CD14-positive monocyte (primary cell): ENCODE measurements at places on chromosomes 1 and 21.
A peak's percentile ranks its signal among the peaks of the same experiment; 100 is the strongest.

GRCh38 chr1:205225901-205226765, 1.6 kb upstream of the TMCC2 start:
- no peak for DNase-seq

DNA sequence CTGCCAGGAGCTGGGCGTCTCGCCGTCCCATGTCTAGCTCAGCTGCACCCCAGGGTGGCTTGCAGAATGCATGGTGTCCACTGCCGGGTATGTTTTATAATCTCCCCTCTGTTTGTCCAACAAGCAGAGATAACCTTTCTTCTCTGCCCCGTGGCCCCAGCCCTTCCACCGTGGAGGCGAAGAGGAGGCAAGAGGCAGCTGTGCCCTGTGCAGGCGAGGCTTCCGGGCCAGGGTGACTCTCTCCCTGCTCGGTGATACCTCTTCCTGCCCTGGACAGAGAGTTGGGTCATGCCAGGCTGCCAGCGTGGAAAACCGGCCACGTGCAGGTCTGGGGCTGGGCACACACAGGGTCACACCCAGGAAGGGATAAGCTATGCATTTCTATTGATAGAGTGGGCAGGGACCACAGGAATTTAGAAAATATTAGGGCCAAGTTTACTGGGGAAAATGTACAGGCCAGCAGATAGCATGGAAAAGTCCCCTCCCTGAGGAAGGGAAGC, at the start of gene TFF2:
TSS of gene TFF2 (minus strand) at position 68 of the 500 bp plus-strand sequence. CDS start at position 31, 37 bp downstream.
- no peak for DNase-seq

GRCh38 chr21:42737951-42738590, 84.7 kb downstream of the PDE9A start:
- DNase-seq: peak; percentile 62

GRCh38 chr1:89276690-89277089, 4.0 kb upstream of the GBP5 start:
- DNase-seq: no peak

- no peak for DNase-seq
Measured at GRCh38 chr1:11682287-11682771, 1.4 kb upstream of the MAD2L2 start.

DNA sequence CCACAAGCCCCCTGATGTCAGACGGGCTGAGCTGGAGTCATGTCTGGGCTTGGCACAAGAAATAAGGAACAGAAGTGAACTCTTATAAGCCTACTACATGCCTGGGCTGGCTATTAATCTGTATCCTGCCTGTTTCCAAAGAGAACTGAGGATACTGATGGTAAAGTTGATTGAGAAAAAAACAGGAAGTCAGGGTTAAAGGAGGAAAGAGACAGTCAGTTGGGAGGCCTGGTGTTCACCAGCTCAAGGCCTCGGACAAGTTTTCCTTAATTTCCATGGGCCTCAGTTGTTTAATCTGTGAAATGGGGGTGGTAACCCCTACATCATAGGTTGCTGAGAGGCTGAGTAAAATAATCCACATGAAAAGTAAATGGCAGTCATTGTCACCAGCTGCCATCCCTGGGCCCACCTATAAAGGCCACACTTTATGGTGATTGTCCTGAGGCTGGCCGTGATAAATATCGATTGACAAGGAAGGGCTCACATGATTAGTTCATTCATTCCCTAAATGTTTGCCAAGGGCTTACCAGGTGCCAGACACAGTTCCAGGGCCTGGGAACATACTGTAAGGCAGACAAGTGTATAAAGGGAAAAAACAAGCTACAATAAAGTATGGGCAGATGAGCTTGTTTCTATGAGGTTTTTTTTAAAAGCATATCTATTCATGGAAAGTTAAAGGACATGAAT, 2.8 kb downstream of the ALDH4A1 start:
- no peak for DNase-seq

- DNase-seq: no peak
Measured at GRCh38 chr1:83747853-83748482, 251.0 kb downstream of the TTLL7 start.

DNA sequence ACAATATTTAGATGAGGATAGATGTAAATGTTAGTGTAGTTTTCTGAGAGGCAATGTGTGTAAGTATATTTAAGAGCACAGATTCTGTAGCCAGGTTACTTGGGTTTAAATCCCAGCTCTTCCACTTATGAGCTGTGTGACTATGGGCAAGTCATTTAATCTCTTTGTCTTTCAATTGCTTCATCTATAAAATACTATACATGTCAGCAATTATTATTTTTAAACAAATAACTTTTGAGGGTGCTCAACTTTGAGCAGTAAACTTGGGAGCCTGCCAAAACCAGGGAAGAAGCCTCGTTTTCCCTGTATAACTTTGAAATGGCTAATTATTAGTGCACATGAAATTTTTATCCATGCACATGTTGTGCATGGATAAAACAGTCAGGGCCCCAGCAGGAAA, 222.8 kb downstream of the FOXD2 start:
- no peak for DNase-seq

DNA sequence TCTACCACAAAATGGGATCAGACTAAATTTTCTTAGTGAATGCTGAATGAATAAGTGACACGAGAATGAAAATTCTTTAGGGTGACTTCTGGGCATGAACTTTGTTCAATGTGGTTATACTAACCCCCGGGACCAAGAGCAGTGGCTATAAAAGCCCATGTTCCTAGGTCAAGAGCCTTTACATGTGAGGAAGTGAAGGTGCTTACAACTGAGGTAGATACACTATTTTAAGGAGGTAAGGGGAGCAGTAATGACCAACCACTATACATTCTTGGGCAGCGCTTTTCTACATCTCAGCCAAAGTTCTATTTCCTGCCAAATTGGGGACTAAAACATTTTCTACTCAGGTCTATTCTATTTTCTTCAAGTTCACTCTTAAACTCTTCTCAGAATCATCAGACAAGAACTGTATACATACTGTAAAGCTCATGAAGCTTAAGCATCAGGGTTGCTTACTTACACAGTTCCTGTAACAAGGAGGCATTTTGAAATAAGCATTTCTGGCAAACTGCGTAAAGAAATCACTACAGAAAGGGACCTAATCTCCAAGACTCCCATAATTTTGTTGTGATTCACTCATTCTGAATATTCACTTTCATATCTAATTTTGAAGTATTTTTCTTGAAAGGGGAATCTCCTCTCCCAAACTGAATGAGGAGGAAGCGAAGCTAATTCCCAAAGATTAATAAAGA, 8.5 kb upstream of the ARHGAP29 start:
- DNase-seq: no peak

DNA sequence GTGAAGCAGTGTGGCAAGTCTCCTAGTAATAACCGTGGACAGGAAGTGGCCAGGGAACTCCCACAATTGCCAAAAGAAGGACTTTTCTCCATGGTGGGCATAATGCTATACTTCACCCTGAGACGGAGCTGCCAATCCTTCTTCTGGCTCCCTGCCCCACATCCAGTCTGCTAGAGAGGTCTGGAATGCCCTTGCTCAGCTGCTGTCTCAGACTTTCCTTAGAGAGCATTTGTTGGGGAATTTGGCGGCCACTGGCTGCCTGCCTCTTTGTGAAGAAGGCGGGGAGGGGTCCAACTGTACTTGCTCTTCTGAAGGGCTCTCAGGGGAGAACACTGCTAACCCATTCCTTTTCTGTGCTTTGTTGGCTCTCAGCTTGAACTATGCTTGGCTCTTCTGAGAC, 123.7 kb upstream of the EDN2 start:
- no peak for DNase-seq

GRCh38 chr1:198125995-198126735, 30.6 kb upstream of the NEK7 start:
- DNase-seq: no peak

DNA sequence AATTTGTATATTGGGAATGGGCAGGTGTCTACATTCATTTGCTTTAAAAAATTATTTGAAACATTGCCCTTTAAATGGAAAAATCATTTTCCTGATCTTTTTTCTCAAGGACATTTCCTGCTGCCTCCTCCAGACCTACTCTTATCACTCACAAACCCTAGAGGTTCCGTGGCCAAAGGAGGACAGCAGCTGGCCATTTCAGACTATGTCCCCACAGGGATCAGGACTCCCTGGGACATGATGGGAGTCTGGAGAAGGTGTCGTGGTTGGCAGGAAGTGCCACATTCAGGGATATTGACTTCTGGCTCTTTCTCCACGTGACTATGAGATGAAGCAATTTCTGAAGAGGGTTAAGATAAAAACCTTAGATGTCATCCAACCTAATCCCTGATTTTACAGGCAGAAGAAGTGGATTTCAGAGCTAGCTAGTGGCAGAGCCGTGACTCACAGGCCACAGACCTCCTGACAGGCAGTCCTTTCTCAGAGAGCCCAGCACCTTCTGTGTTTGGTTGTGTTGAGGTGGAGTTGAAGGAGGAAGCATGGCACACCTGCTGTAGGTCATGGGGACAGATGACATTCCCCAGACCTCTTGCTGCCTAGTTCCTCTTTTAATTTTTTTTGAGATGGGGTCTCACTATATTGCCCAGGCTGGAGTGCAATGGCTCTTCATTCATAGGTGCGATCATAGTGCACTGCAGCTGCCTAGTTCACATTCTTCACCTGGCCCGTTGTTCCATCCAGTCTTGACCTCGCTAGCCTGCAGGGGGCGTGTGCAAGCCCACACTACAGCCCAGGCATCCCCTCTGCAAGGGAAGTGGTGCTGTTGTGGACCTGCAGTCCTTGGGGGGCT, 25.5 kb upstream of the IL10 start:
- peak; percentile 54 for DNase-seq

- DNase-seq: no peak
Measured at GRCh38 chr1:58905126-58905490, 121.3 kb upstream of the JUN start.

GRCh38 chr1:176119549-176119948, 87.5 kb downstream of the COP1 start:
- no peak for DNase-seq

DNA sequence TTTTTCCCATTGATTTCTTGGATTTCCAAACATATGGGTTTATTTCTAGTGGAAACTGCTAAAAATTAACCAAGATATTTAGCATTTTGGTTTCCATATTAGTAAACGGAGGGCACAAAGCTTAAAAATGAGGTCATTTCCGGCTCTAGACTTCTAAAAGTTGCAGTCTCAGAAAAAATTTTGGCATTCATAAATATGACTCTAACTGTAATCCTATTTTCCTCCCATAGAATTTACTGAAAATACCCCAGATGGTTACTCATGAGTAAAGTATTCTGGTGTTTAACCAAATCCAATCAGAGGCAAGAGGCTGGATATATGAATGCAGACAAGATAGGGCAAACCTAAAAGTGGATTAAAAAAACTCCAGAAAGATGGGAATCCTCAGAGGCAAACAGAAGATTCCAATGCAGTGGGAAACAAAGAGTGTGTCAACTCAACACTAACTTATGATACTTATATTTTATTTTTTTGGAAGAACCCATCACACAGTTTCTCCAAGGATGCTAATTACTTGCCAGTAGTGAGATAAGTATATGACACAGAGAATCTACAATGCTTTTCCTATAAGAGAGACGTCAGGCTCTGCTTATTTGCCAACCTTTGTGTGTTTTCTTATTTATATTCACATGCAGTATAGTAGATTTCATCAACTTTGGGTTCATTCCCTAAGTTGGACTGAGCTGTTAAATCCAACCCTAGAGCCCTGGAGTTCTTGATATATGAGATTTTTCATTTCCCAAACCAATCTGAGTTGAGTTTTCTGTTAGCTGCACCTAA, 90.1 kb upstream of the BCL10 start:
- DNase-seq: no peak

DNA sequence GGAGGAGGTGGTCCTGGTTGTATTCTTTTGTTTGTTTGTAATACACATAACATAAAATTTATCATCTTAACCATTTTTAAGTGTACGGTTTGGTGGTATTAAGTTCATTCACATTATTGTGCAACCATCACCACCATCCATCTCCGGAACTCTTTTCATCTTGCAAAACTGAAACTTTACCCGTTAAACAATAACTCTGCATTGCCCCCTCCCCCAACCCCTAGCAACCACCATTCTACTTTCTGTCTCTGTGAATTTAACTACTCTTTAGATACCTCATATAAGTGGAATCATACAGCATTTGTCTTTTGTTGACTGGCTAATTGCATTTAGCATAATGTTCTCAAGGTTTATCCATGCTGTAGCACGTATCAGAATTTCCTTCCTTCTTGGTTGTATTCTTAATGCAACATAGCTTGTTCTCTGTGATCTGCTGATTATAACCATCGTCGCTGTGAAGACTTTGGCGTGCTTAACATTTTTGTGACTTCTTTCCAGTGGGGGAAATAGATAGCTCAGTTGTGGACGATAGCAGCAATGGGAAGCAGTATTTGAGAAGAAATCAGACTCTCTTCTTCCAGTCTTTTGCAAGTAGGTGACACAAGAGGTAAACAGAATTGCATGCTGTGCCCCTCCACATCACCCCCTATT, 117.5 kb upstream of the HOOK1 start:
- DNase-seq: peak; percentile 33

- no peak for DNase-seq
Measured at GRCh38 chr1:55789466-55789865, 574.3 kb upstream of the USP24 start.

DNA sequence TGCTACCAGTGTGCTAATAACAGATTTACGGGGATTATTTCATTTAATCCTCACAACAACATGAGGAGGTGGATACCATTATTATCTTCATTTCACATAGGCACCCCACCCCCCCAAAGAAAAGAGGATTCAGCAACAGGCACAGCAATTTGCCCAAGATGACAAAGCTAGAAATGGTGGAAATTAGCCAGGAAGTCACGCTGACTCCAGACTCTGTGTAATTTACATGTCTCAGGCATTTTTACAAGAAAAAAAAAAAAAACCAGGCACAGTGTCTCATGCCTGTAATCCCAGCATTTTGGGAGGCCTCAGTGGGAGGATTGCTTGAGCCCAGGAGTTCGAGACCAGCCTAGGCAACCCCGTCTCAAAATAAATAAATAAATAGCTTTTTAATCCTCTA, 37.5 kb upstream of the PRDM2 start:
- peak; percentile 32 for DNase-seq
